Right renal pelvis (tissue), 4 donors: ENCODE measurements at places on chromosomes 3 and 15. TPM values are rescaled to one million over a fixed set of nuclear protein-coding genes. Genes with fewer than 3 reads are reported as not detected.

The SHISA5 gene
- 120 TPM for polyA plus RNA-seq

The NGLY1 gene
- polyA plus RNA-seq: 39.4 TPM

The TEX55 gene
- not detected for polyA plus RNA-seq

The GOLGA6D gene
- 0.10 TPM for polyA plus RNA-seq

The RAD18 gene
- polyA plus RNA-seq: 12.7 TPM

The MBD4 gene
- polyA plus RNA-seq: 42.4 TPM

The ACSBG1 gene
- 0.69 TPM for polyA plus RNA-seq

The ZIC4 gene
- not detected for polyA plus RNA-seq

The ZNF660 gene
- polyA plus RNA-seq: 13.7 TPM

The XIRP1 gene
- polyA plus RNA-seq: 0.10 TPM

The GYG1 gene
- 31.8 TPM for polyA plus RNA-seq

The CTXN2 gene
- not detected for polyA plus RNA-seq

The ROBO2 gene
- 95.2 TPM for polyA plus RNA-seq

The SMAD6 gene
- 30.1 TPM for polyA plus RNA-seq

The SI gene
- not detected for polyA plus RNA-seq

The UPK1B gene
- 9.4 TPM for polyA plus RNA-seq

The CXCR6 gene
- polyA plus RNA-seq: 0.30 TPM

The FEZF2 gene
- not detected for polyA plus RNA-seq

The ZNF385D gene
- polyA plus RNA-seq: 12.6 TPM

The TPRG1 gene
- polyA plus RNA-seq: 0.69 TPM

The UBE3A gene
- polyA plus RNA-seq: 107 TPM

The PLSCR4 gene
- 22.5 TPM for polyA plus RNA-seq

The DISP2 gene
- 0.98 TPM for polyA plus RNA-seq

The GHRL gene
- 4.3 TPM for polyA plus RNA-seq

The PAQR5 gene
- 34.8 TPM for polyA plus RNA-seq

The TMEM212 gene
- not detected for polyA plus RNA-seq

The CHRNA3 gene
- 1.7 TPM for polyA plus RNA-seq

The KNG1 gene
- 150 TPM for polyA plus RNA-seq

The PLSCR5 gene
- not detected for polyA plus RNA-seq

The ADAMTSL3 gene
- polyA plus RNA-seq: 4.8 TPM

The C3orf70 gene
- 8.8 TPM for polyA plus RNA-seq

The XYLB gene
- 9.8 TPM for polyA plus RNA-seq

The EPHB3 gene
- 29.0 TPM for polyA plus RNA-seq

The ACAN gene
- 6.3 TPM for polyA plus RNA-seq

The MLH1 gene
- polyA plus RNA-seq: 56.8 TPM

The UQCC5 gene
- polyA plus RNA-seq: 20.5 TPM

The MB21D2 gene
- 14.9 TPM for polyA plus RNA-seq
